ENCODE measurements at places on chromosomes 6 and 20.

DNA sequence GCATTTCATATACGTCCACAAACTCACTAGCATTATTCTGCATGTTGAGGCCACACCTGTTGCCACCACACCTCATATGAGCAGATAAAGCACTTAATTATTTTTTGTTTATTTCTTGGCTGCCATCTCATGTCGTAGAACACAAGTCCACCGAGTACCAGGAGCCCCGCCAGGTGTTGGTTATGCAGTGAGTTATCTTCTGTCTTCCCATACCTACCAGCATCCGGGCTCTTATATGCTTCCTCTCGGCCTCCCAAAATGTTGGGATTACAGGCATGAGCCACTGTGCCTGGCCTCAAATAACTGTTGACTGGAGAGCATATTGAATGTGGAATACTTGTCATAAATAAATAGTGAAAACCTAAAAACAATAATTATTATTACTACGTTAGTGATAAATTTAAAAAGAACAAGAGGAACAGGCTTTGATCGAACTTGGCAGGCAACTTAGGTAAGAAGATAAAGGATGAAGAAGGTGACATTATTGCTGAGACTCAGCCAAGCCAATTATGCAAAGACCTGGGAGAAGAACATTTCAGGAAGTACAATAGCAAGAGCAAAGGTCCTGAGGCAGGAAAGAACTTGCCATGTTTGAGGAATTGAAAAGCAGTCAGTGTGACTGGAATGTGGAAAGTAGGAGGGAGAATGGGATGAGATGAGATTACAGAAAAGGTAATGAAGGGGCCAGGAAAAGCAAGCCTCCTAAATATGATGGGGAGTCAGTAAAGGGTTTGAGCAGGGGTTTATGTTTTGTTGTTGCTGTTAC, 12.6 kb upstream of the SLC23A2 start:
- no peak for DNase-seq

- DNase-seq = no peak
Measured at GRCh38 chr6:3504938-3505805, 48.3 kb upstream of the SLC22A23 start.

- no peak for DNase-seq
Measured at GRCh38 chr6:23199541-23199940, 630.2 kb downstream of the HDGFL1 start.

GRCh38 chr6:4017834-4018170, 61.1 kb downstream of the FAM217A start:
- peak; percentile 8 for DNase-seq

DNA sequence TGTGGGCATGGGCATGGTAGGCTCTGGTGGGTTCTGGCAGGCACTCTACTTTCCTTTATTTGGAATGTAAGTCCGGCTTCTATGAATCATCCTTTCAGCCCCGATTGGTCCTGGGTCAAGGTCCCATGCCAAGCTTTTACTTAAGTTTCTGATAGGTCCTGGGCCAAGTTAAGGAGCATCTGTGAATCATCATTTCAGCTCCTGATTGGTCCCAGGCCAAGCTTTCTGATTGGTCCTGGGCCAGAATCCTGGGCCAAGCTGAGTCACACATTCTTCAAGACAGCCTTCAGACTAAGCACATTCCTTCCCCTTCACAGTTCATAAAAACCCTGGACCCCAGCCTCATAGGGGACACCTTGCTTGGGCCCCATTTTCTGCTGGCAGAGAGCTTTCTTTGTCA, 231.0 kb upstream of the EYS start:
- DNase-seq = no peak

- DNase-seq = peak; percentile 26
Measured at GRCh38 chr6:126033696-126034095, 47.4 kb downstream of the TRMT11 start.

- DNase-seq = no peak
Measured at GRCh38 chr6:89239338-89239737, 22.2 kb upstream of the GABRR1 start.

- no peak for DNase-seq
Measured at GRCh38 chr6:129671442-129672340, 38.3 kb downstream of the ARHGAP18 start.

GRCh38 chr6:67642582-67642981, 992.5 kb upstream of the ADGRB3 start:
- no peak for DNase-seq

DNA sequence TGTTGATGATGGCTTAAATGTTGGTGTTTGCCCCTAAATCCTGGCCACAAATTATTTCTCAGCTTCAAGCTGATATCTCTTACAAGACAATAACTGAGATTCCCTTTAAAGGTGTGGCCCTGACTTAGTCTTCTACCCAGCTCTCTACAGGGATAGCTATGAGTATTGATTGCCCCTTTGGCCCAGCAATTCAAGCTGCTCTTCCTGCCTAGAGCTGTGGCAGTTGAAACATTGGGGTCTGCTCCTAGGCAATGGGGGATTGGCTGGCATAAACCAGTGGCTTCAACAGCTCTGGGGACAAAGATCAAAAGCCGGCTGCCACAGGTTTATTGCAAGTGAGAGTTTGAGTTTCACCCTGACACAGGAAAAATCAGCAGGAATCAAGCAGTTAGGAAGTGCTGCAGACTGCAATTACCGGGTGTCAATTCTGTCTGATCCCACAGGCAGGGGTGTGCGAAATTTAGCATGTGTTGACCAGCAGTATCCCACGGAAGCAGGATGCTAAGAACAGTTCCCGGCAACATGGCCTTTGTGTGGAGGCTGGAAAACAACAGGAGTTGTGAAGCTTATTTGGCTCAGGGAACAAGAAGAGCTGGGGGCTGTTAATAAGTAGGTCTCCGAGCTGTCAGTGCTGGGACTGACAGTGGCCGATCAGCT, 66.2 kb upstream of the IYD start:
- DNase-seq = no peak

GRCh38 chr20:3000852-3001523, 42.4 kb upstream of the GNRH2 start:
- DNase-seq = peak; percentile 39

- DNase-seq = no peak
Measured at GRCh38 chr20:45506398-45506797, 9.0 kb downstream of the SPINT3 start.

GRCh38 chr6:26323525-26324294, 41.3 kb upstream of the BTN3A2 start:
- no peak for DNase-seq

DNA sequence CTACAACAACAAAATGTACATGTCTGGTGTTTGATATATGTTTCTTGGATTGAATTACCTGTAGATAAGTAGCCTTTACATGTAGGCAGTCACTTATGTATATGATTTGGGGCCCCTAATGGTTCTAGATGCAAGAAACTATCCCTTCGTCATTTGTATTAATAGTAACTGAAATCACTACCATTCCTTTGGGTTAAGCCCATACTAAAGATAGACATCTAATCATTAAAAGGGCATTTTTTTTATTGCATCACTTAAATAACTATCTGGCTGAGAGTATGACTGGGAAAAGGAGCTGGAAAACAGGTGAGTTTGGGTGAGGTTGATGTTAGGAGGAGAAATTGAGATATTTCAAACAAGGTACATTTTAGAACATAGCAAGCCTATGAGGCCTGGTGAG, 213.5 kb upstream of the PLN start:
- no peak for DNase-seq

DNA sequence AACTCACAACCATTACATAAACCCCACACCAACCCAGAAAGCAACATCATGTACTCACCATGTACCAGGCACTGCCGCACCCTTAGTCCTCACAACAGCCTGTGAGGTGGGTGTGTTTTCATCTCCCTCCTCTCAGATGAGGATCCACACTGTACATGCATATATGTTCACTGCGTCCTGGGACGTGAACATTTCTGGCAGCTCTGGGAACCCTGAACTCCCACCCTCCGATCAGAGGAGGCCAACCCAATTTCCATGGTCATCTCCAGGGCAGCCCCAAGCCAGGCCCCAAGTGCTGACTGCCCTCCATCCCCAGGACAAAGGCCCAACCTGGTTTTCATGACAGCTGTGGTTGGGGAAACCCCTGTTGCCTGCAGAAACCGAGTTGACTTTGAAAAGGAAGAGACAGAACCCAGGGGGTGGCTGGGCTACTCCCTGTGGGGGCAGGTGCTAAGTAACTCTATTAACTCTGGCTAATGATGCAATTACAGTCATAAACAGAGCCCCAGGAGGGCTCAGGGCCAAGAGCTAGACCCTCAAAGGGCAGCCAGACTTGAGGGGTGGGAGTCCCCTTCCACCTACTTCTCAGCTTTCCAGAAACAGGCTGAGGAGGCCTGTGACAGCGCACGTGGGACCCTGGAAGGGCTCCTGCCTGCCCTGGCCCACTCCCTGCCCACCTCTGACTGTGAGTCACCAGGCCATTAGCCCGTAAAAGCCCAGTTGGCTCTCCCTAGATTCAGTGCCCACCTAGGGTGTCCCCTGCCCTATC, 2.6 kb downstream of the TFEB start:
- DNase-seq = no peak

DNA sequence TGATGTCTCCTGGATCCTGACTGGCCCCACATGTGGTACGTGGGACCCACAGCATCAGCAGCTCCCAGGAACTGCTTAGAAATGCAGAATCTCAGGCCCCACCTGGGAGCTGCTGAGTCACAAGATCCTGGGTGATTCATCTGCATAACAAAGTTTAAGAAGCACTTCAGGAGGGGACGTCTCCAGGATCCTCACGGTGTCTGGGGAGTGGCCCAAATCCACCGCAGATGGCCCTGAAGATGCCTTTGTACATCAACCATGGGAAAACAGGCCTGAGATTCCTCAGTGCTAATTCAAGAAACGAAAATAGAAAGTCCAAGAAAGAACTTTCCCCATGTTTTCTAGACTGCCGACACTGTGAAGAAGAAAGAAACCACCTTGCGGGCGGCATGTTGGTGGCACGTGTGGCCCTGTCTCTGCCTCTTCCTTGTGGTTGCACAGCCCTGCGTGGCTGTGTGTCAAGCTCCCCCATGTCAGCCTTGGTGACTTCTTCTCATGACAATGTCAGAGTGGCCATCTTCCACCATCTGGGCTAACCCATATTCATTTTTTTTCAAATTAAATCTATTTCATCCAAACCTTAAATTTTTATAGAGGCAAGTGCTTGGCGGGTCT, 26.1 kb downstream of the RRBP1 start:
- DNase-seq = peak; percentile 11

- DNase-seq = peak; percentile 88
Measured at GRCh38 chr6:27753668-27754407, 158.4 kb downstream of the OR2B2 start.

DNA sequence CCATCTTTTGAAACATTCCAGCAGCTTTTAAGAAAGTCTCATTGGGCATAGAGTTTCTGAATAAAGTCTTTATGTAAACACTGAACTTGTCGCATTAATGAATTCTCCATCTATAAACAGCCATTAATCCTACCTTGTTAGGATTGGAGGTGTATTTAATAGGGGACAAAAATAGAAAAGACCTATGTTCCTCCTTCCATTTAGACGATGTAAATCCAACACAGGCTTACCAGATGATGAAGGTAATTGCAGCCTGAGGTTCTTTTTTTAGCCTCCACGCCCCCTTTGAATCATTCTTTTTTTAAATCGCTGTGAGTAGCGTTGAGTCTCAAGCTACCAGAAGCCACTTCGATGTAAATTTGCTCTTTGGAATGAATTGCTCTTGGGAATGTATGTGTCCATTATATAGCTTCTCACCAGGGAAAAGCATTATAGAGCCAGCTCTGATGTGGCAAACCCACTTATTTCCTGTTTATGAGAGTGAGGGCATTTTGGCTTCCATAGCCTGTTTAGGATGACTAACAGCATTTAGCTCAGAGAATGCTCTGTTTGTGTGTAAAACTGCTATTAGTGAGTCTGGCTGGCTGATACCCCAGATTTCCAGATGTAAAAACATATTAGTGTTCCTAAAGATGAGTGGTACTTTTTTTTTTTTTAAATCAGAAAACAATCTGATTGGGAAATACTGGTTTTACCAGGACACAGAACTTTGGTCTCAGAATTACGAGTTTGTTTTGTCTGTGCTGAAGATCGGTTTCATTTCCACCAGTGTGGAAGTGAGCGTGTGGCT, 74.9 kb upstream of the CLDN20 start:
- peak; percentile 44 for DNase-seq
